GM18507 (cell line): ENCODE measurements at places on chromosomes 5 and 9.
A peak's percentile ranks its signal among the peaks of the same experiment; 100 is the strongest.

DNA sequence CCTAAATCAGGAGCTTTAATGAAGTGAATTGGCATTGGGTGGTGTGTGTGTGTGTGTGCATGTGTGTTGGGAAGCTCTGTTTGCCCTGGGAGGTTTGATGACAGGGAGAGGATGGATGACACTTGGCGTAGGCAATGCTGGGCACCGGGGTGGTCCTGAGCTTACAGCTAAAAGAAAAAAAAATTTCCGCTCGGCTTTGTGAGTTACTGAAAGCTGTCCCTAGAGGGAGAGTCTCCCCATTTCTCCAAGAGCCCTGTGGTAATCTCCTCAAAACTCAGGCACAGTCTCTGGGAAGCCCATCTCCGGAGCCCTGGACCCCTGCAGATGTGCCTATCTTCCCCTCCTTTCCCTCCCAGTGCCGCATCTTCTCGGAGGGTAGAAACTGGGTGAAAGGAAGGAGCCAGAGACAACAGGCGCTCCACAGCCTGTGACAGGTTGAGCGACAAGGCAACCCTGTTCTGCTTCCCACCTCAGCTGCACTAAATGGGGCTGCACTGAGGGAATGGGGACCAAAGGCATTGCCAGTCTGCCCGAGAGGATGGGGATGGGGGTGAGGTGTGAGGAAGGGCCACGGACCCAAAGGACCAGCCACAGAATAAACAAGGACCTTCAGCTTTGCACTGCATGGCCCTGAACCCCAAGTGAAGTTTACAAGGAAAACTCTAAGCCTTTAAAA is 35.8 kb upstream of the TIFAB start:
- DNase-seq = no peak

DNA sequence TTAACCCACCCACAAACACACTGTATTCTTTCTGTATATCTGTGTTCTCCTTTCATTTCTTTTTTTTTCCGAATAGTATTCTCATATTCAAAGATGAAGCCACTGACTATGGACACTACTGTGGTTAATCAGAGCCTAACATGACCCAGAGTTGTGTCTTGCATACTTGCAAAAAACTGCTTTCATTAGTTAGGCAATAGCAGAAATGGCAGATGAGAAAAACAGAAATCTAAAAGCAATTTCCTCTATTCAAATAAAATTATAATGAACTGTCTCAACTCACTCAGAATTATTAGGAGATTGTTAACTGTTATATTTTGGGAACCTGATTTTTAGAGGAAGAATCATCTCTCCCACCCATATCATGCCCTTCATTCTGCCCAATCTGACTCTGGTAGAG is 45.9 kb downstream of the FREM1 start:
- no peak for DNase-seq

- DNase-seq = no peak
Observed at GRCh38 chr5:107217721-107218130, 453.0 kb downstream of the EFNA5 start.

GRCh38 chr9:110104261-110104809 is 103.6 kb downstream of the C9orf152 start:
- no peak for DNase-seq

DNA sequence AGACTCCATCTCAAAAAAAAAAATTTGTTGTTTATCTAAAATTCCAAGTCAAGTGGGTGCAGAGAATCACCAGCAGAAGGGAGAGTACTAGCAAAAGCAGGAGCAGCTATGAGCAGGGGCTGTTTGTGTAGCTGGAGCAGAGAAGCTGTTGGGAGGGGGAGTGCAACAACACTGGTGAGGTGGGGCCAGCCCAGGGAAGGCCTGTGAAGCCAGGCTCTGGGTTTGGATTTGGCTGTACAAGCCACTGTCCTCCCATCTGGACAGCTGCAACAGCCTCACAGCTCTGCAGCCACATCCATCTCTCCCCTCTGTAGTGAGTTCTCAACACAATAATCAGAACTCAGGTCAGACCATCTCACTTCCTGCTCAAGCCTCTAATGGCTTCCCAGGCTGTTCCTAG is 59.4 kb downstream of the TMOD1 start:
- no peak for DNase-seq

DNA sequence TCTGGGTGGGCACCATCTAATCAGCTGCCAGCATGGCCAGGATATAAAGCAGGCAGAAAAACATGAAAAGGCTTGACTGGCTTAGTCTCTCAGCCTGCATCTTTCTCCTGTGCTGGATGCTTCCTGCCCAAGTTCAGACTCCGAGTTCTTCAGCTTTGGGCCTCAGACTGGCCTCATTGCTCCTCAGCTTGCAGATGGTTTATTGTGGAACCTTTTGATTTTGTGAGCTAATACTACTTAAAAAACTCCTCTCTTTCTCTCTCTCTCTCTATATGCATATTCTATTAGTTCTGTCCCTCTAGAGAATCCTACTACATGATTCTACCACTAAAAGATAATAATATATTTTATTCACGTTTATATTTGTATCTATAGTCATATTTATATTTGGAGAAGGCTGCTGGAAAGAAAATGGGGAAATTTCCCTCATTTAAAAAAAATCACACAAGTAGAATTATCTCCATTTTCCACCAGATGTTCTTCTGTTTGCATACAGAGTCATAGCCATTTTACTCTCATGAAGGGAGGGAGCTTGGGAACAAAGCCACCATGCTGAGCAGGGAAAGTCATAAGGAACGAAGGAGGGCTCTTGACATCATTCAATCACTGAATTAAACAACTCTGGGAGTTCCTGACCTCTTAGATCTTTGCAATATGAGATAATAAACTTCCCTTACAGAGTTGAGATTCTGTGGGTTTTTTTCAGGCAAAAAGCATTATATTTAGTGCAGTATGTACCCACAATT is 1137.4 kb upstream of the CDH18 start:
- DNase-seq = no peak

GRCh38 chr9:133032171-133032570 is 1.4 kb downstream of the GTF3C5 start:
- DNase-seq = no peak

DNA sequence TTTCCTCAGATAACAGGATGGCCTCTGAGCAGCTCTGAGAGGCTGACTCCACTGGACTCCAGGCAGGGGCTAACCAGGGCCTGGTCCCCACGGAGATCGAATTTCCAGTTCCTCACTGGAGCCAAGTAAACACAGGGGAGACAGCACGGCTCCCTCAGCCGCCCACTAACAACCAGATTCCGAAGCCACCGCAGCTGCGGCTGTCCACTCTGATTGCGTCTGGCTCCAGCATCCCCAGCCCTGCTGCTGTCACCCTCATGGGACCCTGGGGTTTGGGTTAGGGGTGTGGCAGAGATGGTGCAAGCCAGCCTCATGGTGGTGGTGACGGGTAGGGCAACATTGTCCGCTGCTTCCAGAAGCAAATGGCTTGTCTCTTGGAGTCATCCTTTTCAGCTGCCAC is 172.6 kb downstream of the RGS3 start:
- no peak for DNase-seq

DNA sequence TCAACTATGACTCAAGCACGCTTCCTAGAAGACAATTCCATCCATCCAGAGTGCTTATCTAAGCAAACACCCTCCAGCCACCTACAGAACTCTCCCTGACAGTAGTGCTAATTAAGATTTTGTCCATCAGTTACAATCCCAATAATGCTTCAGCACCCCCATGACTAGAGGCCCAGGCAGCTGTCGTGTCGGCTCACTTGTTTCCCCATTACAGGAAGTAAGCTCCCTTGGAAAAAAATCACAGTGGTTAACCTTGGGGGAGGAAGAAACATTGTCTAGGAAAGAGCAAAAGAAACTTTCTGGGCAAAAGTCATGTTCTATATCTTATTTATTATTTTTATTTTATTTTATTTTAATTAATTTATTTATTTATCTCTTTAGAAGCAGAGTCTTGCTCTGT is 108.8 kb upstream of the LPAR1 start:
- DNase-seq = no peak

- no peak for DNase-seq
Observed at GRCh38 chr5:100496296-100496695, 38.9 kb upstream of the FAM174A start.

DNA sequence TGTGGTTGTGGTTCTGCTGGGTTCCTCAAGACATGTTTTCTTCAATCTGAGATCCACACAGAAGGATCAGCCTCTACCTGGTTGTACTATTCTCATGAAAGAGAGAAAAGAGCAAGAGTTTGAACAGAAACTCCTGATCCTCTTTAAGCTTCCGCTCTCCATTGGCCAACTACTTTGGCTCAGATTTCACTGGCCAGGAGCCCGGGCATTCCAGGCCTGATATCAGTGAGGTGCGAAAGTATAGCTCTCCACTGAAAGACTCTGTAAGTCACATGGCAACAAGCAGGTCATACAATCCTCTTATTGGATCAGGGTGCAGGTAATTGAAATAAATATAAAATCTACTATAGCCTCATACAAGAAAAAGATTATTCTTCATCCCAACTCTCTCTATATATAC is 920.5 kb downstream of the TLE4 start:
- no peak for DNase-seq

GRCh38 chr9:94212091-94212490 is 47.0 kb upstream of the ZNF169 start:
- no peak for DNase-seq

GRCh38 chr5:150186897-150187296 is 3.0 kb upstream of the SLC6A7 start:
- DNase-seq = no peak

DNA sequence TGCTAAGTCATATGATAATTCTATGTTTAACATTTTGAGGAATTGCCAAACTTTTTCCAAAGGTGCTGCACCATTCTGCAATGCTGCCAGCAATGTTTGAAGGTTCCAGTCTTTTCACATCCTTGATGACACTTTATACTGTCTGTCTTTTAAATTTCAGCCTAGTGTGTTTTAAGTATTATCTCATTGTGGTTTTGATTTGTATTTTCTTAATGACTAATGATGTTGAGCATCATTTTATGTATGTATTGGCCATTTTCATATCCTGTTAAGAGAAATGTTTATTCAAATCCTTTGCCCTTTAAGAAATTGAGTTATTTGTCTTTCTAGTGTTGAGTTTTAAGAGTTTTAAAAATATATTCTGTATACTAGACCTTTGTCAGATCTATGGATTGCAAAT is 5.0 kb upstream of the TEX48 start:
- no peak for DNase-seq

DNA sequence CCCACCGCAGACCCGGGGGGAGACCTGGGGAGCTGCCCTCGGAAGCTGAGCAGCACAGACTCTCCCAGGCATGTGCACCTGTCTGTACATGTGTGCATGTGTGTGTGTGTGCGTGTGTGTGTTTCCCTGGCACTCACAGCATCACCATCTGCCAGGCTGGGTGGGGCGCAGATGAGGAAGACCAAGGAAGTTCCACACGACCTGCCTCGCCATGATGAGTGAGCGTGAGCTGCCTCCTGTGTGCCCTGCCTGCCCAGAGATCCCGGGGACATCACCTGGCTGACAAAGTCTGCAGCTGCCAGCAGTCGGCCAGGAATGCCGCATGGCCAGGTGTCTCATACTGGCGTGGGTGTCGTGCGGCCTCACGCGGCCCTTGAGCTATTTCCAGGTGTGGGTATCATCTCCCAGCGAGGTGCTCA is 4.0 kb upstream of the GPSM1 start:
- no peak for DNase-seq

GRCh38 chr9:108865037-108865436 is 3.0 kb downstream of the ACTL7A start:
- no peak for DNase-seq

DNA sequence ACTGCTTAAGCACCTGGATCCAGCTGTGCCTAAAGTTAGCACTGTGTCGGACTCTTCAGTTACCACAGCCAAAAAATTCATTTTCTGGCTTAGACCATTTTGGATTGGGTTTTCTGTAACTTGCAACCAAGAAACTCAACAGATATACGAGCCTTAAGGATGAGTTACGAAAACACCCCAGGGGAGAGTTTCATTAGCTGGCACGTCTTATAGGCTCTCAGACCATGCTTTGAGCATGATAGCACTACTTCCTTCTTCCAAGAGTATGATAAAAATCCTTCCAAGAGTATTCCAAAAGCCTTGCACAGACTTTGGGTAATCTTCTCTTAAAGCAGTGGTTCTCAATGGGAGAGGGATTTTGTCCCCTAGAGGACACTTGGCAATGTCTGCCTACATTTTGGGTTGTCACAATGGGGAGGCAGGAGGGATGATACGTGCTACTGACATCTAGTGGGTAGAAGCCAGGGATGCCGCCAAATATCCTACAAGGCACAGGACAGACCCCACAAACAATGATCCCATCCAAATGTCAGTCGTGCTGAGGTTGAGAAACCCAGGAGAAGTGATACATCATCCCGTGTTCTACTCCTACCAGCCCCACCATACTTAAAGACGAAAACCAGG is 64.8 kb downstream of the SMIM23 start:
- no peak for DNase-seq

DNA sequence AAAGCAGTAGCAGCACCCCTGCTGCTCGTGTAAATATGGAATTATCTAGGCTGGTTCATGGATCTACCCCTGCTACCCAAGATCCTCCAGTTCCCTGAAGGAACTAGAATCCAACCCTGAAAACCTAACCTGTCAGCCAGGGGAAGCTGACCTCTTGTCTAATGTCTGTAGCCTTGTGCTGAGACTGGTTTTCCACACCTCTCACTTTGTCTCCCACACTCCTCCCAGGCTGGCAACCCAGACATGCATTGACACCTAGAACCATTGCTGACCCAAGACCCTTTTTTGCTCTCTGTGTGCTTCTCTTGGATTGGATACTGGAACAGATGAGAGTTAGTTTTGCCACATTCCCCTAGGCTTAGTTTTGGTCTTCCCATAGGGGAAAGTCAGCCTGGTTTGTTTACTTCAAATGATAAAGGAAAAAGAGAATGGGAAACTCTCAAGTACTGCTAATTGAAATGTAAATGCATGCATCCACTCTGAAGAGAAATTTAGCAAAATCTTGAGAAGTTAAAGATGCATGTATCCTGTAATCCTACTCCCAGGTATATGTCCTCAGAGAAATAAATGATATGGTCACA is 36.6 kb upstream of the NR4A3 start:
- DNase-seq = no peak

GRCh38 chr5:147403651-147404640 is 105.9 kb downstream of the DPYSL3 start:
- peak; percentile 44 for DNase-seq

DNA sequence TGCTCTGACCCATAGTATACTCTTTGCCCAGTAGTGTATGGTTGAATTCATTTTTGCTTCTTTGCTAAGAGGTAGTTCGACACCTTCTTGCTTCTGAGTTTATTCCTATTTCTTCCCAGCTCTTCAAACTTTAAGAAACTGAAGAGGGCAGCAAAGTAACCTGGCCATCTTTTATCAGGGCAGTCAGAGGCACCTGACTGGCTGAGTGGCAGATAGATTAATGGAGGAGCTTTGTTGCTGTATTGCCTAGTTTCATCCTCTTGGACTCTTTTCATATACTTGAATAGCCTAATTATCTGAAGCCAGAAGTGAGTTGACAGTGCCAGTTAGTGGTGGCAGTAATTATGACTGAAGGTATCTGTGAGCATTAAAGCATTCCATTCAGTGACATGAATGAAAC is 82.5 kb downstream of the UHRF2 start:
- no peak for DNase-seq

DNA sequence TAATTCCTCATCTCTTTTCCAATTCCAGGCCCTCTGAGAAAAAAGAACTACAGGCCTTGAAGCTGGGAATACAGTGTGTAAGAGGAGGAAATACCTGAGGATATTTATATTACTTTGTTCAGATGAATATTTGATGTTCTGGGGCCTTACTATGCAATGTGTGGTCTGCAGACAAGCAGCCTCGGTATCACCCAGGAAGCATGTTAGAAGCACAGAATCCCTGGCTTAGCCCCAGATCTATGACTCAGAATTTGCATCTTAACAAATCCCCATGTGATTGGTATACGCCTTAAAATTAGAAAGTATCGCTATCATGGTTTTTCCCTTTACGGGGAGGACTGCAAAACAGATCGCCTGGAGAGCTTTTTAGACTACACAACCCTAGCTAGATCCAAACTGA is 121.0 kb downstream of the JAKMIP2 start:
- no peak for DNase-seq
